ENCODE measurements at places on chromosomes 6 and 20.

DNA sequence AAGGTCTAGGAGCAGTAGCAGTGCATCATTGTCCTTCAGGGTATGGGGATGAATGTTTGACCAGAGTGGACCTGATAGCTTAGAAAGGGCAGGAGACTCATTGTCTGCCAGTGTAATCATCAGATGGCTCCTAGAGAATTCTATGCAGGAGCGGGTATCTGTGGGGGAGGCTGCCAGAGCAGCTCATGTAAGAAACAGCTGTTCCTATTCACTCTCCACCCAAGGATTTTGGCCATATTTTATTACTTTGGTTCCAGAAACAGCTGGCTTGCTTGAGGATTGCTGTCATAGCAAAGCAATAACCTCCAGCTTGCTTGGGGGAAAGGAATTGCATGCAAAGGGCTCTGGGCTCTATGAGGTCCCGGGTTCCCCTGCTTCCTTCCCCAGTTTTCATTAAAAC lies 44.1 kb downstream of the RALY start:
- ATAC-seq = no peak

GRCh38 chr6:38307740-38308139 lies 332.0 kb downstream of the BTBD9 start:
- peak; percentile 90 for ATAC-seq

- ATAC-seq = no peak
Observed at GRCh38 chr6:15518878-15519277, 143.9 kb downstream of the DTNBP1 start.

- ATAC-seq = no peak
Observed at GRCh38 chr20:5548902-5549599, 201.2 kb upstream of the SHLD1 start.

GRCh38 chr20:57749869-57750268 lies 40.1 kb upstream of the PMEPA1 start:
- no peak for ATAC-seq

- ATAC-seq = no peak
Observed at GRCh38 chr6:5230081-5230480, 30.7 kb downstream of the LYRM4 start.

DNA sequence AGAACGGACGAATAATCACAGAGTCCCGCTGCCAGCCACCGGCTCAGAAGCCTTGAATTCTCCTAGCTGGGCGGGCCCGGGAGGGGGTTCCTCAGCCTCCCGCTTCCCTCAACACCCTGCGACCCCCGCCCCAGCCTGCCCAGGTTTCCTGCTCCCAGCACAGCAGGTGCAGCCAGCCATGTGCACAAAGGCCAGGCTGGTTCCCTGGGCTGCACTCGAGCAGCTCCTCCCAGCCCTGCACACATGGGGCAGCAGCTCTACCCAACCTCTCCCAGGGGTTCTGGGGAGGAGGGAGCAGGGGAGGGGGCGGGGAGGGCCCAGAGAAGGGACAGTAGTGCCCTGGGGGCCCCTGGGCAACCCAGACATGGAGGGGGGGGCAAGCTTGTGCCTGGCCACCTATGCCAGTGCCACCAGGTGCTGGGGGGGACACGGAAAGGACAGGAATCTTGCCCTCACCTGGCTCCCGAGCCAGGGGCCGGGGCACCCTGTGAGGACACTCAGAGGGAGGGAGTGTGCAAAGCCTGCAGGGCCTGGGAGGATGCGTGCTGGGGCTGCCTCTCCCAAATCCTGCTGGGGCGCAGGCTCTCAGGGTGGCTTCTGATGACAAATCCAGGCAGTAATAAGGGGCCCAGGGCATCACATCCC lies 1.2 kb upstream of the NTSR1 start:
- no peak for ATAC-seq

GRCh38 chr6:118298476-118299427 lies 249.3 kb upstream of the PLN start:
- ATAC-seq = no peak

- no peak for ATAC-seq
Observed at GRCh38 chr20:11176431-11176830, 502.6 kb upstream of the JAG1 start.

DNA sequence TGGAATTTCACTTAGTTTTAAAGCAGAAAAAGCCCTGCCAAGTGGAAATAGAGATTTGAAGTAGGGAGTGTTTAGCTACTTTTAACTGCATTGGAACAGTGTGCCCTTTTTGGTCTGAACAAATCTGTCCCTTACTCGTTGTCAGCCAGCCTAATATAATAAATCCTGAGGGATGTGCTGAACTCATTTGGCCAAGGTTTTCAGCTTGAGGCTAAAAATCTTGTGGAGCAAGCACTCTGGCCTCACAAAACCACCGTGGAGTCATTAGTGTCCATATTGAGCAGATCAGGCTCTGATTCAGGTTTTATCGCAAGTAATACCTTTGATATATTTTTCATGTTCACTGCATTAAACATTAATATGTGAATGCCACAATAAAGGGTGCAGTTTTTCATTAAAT lies 383.5 kb downstream of the FRK start:
- no peak for ATAC-seq

- no peak for ATAC-seq
Observed at GRCh38 chr20:56460459-56460858, 8.0 kb upstream of the RTF2 start.

DNA sequence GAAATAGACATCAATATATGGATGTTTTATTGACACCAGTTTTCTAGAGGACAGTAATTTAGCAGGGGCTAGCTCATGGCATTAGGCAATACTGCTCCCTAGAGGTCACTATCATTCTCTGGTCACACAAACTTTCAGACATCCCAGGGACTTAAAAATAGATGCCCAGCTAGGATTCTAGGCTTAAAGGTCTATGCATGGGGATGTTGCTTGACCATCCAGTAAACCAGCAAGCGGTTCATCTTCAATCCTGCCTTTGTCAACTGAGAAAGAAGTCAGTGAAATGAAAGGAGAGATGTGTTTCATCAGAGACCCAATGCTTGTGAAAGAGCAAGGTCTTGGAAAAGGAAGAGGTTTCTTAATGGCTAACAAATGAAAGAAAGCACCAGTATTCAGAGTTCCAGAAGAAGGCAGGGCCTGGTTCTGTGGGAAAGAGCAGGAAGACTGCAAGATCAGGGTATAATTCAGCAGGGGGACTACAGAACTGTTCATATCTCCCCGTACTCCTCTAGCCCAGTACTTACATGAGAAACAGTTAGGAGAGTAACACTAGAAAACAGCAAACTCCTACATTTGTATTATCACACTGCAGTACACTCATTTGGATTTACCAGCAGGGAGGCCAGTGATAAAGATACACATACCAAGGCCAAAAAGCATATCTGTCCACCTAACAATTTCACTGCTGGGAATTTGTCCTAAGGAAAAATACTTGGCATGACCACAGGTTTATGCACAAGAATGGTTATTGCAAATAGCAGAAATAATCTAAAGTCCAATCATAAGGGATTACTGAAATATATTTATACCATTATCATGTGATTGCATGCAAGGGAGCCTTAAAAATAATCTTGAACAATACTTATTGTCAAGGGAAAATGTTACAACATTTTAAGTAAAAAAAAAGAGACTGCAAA lies 151.4 kb upstream of the LAMA2 start:
- ATAC-seq = peak; percentile 42

- no peak for ATAC-seq
Observed at GRCh38 chr6:116420341-116420740, 40.8 kb upstream of the CALHM6 start.

GRCh38 chr6:3610206-3610605 lies 141.3 kb downstream of the PXDC1 start:
- no peak for ATAC-seq

DNA sequence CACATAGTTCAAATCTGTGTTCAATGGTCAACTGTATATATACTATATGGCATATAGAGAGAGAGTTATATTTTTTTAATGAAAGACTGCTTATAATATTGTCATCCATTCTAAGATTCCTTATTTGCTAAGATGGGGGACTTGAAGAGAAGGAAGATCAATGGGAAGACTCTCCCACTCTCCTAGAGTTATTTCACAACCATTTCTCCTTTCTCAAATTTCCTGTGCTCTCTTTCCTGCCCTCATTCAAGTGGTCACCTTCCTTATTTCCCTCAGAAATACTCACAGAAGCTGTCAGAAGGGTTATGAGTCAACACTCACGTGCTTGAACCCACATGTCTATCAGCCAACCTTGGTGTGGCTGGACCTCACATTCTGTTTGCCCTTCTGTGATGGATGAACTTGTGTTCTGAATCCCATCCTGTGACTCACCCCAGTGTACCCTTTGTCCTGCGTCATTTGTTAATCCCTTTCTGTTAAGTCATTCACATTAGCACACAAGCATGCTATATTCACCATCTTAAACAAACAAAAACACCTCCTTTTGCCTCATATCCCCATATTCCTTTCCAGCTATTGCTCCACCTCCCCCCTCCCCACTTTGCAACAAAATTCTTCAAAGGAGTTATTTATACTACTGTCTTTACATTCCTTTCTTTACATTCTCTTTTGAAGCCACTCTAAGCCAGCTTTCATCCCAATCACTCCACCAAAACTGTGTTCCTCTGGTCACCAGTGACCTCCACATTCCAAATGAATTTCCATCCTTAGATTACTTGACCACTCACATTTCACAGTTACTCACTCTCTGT lies 279.3 kb upstream of the TCF21 start:
- ATAC-seq = no peak

DNA sequence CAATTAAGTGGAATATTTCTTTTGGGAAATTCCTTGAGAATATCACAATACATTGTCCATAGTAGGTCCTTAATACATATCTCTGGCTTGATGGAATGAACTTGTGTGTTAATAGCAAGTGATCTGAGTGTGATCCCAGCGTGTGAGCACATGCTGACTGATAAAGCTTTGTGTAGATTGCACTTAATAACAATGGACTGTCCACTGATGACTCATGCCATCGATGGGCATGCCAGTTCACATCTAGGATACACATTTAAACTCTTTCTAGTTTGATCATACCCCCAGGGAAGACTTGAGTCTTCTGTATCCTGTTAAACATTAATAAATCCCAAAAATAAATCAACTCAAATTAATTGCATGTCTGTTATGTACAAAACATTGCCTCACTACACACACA lies 454.3 kb upstream of the SPTLC3 start:
- no peak for ATAC-seq

GRCh38 chr6:101003075-101003474 lies 121.9 kb upstream of the ASCC3 start:
- no peak for ATAC-seq

DNA sequence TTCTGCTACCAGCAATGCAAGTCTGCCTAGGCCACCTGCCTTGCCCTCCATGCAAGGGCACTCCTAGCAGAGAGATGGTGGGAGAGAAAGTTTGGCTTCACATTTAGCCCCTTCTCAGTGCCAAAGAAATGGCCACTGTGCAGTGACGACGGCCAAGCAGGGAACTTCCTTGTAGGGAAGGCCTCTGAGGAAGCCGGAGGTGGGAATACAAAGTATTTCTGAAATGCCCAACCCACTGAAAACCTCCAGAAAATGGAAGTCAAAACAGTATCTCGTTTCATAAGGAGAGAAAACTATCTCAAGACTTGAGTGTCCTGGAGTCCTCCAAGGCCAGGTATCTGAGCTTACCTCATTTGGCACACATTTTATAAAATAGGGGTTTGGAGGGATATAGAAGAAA lies 42.7 kb downstream of the JAG1 start:
- ATAC-seq = no peak

- ATAC-seq = no peak
Observed at GRCh38 chr6:91196729-91197128, 609.9 kb upstream of the MAP3K7 start.

- ATAC-seq = peak; percentile 86
Observed at GRCh38 chr6:227074-227782, 65.1 kb upstream of the DUSP22 start.

DNA sequence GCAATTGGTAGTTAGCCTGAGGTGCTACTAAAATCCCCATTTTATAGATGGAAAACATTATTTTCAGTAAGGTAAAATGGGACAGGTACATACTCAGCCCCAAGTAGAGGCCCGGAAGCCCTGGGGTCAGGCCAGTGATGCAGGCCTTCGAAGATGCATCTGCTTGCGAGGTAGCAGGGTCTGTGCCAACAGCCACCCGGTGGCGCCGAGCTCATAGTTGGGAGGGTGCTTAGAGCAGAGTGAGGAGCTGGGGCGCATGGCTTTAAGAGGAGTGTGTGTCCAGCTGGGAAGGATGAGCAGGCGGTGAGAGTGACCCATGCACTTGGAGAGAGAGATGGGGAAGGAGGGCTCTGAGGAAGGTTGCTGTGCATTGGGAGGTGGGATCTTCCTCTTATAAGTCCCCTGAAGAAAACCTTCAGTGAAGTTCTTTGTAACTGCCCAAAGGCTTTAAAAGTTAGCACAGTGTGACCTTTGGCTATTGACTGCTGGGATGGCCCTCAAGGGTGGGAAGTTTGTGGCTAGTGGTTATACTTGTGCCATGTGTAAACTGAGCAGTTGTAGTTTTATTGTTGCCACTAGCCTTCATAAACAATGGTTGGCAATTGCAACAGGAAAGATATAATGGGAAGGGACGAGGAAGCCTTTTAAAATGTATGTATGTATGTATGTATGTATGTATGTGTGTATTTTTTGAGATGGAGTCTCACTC lies 71.1 kb downstream of the TOX2 start:
- no peak for ATAC-seq

- no peak for ATAC-seq
Observed at GRCh38 chr6:158686311-158686710, 36.5 kb downstream of the SYTL3 start.

DNA sequence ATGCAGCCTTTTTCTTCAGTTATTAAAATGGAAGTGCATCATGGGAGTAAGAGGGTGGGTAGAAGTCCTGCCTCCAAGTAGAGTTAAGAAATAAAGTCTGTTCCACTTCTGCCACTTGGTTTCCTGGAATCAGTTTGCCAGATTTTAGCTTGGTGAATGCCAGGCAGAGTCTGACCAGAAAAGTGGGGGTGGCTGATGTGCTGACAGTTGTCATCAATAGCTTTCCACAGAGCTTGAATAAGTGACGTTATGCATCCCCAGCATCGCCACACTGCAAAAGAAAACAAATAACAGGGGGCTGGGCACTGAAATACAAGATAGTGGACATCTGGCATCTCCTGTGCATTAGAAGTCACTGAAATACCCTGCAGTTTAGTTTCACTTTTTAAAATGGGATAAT lies 30.8 kb upstream of the CEP162 start:
- no peak for ATAC-seq

DNA sequence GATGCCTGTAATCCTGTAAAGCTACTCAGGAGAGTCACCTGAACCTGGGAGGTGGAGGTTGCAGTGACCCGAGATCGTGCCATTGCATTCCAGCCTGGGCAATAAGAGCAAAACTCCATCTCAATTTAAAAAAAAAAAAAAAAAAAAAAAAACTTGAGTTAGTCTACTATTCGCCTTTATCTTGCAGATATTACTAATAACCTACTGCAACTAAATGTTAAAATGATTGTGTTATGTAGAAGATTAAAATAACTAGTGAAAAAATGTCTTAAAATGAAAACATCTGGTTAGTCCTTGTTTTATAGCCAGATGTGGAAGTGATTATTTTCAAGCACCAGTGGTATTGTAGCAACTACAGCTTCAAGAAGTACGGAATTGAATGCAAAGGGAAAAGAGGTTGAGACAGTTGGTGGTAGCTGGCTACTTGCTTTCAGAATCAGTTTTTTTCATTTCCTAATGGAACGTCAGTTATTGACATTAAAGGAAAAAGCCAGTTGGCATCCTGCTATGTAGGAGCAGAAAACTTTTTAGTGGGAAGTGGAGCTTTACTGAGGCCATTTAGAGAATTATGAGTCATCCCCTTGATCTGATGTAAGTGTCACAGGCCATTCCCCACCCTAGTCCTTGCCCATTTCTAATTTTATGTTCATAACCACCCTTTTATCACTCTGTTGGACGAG lies 43.8 kb upstream of the DYNLRB1 start:
- no peak for ATAC-seq

GRCh38 chr6:2008383-2008976 lies 236.9 kb downstream of the GMDS start:
- no peak for ATAC-seq

Measured in stimulated activated memory B cell treated with anti-CD40 and anti-IgM and Interleukin-4, amounts not matched to agents 10 μg/mL and 1 μg/mL and 100 μg/mL, for 72 hours (primary cell).